ENCODE measurements at places on chromosomes 1 and 21.

DNA sequence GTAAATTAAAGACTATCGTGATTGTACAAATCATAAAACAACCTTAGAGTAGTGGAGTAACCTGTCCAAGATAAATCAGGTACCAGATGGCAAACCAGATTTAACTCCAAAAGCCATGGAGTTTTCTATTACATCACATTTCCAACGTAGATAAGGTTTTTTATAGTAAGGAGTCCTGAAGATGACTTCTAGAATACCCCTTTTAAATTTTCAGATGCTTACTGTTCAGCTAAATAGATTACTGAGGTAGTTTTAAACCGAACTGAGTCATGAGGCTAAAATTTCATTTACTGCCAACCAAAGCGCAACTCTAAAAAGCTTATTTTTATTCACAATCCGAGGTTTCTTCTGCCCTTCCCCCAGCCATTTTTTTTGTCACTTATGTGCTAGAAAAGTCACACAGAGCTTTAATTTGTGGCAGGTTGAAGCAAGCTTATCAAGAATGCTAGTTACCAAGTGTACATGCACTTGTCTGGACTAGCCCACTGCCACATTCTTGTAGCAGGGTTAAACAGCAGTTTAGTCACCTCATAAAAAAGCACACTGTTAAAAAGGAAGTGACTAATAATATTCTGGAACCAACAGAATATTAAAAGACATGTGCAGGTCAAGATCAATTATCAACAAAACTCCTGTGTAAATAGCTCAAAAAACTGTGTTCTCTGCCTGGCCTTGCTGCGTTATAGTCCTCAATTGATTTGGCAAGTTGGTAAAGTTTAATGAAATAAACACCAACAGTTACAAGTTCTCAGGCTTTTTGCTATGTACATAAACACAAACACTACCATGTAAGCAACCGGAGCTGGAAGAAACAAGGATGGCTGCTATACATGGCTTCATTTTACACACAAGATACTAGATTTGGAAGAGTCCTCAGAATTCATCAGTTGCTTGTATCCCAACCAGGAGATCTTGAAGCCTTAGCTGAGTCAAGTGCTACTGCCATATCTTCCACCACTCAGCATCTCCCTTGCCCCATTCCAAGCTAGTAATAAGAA is 180.3 kb upstream of the DMRTA2 start:
- DNase-seq, result no peak

DNA sequence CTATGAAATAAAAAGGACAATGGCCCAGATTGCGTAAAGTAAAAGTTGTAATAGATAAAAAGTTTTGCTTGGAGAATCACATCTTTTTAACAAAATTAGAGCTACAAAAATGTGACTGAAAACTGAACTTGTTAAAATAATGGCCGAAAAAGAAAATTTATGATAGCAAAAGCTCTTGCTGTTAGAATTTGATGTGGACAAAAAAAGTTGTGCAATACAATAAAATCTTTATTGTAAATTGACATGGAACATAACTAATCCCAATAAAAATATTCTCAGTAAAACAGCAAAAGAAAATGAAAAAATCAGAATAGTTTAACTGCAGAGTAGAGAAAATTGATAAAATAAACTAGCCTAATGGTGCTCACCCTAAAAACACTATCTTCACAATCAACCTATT is 11.4 kb upstream of the CAMSAP2 start:
- DNase-seq, result no peak

DNA sequence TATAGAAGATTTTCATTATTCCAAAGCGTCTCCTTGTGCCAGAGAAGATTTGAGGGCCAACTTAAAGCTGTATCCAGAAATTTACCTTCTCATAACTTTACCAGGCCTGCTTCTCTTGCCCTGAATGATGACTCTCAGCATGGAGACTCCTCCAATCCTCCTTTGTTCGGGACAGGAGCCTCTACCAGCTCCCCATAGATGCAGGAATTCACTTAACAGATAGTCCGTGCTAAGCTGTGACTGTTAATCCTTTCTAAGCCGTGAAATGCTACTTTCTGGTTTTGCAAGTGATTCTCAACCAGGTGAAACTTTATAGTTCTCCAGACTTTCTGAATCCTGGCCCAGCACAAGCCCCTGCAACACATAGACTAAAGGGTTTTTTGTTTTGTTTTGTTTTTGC is 31.8 kb upstream of the KCND3 start:
- DNase-seq, result no peak

DNA sequence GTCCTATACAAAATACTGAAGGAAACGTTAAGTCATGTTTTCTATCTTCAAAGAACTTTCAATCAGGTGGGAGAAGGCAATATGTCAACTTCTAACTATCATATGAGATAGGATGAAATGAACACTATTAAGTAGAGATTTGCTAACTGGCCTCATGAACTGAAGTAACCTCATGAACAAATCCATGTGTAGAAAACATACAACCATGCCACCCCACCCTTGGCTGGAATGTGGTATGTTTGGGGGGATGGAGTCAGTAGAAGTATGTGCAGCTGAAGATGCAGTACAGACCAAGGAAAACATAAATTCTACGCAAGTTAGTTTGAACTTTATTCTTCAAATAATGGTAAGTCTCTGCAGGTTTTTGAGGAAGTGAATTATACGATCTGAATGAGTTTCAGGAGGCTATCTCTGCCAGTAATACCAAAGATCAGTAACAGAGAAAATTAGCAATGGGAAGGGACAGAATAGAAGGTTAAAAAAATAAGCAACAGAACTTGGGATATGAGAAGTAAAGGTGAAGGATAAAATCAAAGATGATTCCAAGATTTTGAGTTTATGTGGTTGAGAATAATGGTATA is 4.5 kb downstream of the TRMT1L start:
- DNase-seq, result no peak
